Activated CD4-positive, alpha-beta memory T cell treated with anti-CD3 and anti-CD28 coated beads, Interleukin-2, amount 10 ng/mL, durations not matched to agents 7 days and 5 days (primary cell): ENCODE measurements at places on chromosomes 3 and 15. TPM values are rescaled to one million over a fixed set of nuclear protein-coding genes. Genes with fewer than 3 reads are reported as not detected.

The FANCD2OS gene
- total RNA-seq: not detected

The PGBD4 gene
- 3.1 TPM for total RNA-seq

The PCOLCE2 gene
- total RNA-seq: 0.38 TPM

The XCR1 gene
- total RNA-seq: not detected

The GOLGA8S gene
- 0.33 TPM for total RNA-seq

The TRH gene
- not detected for total RNA-seq

The GOLGA8G gene
- total RNA-seq: not detected
